Esophagus muscularis mucosa (tissue), 4 donors: ENCODE measurements at places on chromosomes 5 and 9. TPM values are rescaled to one million over a fixed set of nuclear protein-coding genes. Genes with fewer than 3 reads are reported as not detected.

GRCh38 chr9:101022704-101023103, 5.8 kb upstream of the PLPPR1 start:
- H3K36me3 ChIP-seq = no peaks in the 10 kb centered on the region
- H3K4me3 ChIP-seq = no peak overlapping the region
- H3K4me1 ChIP-seq = no peaks in the 10 kb centered on the region
- H3K27me3 ChIP-seq = peaks cover 3% of the 10 kb centered on the region

GRCh38 chr9:72232778-72233177, 83.5 kb downstream of the GDA start:
- no peaks in the 10 kb centered on the region for H3K27me3 ChIP-seq
- DNase-seq = no peak
- H3K27ac ChIP-seq = no peak overlapping the region
- no peaks in the 10 kb centered on the region for H3K36me3 ChIP-seq
- H3K4me1 ChIP-seq = no peaks in the 10 kb centered on the region

GRCh38 chr5:74885170-74885569, 19.0 kb upstream of the FAM169A start:
- DNase-seq = no peak
- H3K27ac ChIP-seq = no peak overlapping the region
- H3K36me3 ChIP-seq = no peaks in the 10 kb centered on the region
- no peaks in the 10 kb centered on the region for H3K4me1 ChIP-seq
- no peaks in the 10 kb centered on the region for H3K27me3 ChIP-seq

The AQP7 gene
- 1.8 TPM for total RNA-seq

The ANKRD34B gene
- total RNA-seq = not detected
